ENCODE measurements at places on chromosomes 1 and 21.
A peak's percentile ranks its signal among the peaks of the same experiment; 100 is the strongest.

GRCh38 chr1:8302081-8302956 lies 15.6 kb upstream of the SLC45A1 start:
- DNase-seq = no peak

GRCh38 chr21:38326429-38326828 lies 69.6 kb downstream of the KCNJ15 start:
- DNase-seq = no peak

DNA sequence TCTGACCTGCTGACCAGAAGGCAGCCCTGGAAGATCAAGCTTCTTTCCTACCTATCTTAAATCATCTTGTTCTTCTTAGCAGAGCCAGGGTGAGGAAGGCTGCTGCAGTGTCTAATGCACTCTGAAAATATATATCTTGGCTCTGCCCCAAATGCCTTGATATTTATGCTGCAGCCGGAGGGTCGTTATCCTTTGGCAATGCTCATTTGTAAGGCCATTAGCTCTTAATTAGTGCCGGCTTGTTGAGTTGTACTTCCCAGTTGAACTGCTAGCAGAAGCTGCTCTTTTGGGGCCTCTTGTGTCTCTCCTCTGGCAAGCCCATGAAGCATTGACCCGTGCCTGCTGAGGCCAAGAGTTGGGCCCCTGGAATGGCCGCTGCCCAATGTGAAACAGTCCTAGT lies 4.2 kb upstream of the GNL2 start:
- no peak for DNase-seq

- no peak for DNase-seq
Measured at GRCh38 chr1:37461698-37462436, 12.5 kb upstream of the ZC3H12A start.

GRCh38 chr21:35203093-35203977 lies 154.2 kb upstream of the RUNX1 start:
- no peak for DNase-seq

DNA sequence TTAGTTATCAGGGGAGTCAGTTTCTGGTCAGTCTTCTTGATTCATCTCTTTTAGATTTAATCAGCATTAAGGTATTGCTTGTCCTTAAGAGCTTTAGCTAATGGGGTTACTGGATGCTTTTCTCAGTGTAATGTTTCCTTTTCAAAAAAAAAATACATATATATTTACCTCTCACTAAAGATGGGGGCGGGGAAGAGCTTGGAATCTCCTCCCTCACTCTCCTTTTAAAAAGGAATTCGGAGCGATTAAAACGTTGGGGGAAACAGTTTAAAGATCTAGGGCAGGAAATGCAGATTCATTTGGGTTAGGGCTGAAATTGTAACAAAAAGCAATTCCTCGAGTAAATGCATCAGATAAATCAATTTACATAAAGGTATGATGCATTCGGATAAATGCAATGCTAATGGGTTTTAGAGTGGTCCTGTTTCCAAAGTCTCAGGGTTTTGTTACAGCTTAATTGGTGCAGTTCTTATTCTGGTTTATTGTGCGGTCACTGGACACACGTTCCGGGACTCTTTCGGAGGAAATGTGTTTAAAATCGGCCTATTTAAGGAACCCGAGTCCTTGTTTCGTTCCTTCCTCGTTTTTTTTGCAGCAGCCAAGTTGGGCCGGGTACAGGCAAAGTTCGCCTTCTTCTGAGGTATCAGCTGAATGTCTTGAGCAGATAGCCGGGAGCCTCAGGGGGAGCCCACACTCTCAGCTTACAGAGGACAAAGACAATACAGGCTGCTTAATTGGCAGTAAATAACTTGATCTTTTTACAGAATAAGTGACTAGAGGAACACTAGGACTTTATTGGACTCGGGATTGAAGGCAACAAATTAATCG lies 1.6 kb downstream of the LMO4 start:
- no peak for DNase-seq

DNA sequence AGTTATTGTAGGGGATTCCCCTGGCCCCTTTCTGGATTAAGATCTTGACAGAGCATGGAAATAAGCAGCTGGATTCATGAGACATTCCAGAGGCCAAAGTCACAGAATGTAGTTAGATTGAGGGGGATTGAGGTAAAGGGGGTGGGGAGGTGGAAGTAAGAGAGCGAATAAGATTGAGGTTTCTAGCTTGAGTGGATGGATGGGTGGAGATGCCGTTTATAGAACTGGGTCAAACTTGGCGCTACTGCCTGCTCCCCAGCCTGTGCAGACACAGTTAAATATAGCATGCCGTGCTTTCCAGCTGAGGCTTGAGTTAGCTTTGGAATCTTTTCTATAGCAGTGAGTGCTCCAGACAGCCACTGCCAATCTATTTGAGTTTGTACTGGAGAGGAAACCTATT lies 85.7 kb downstream of the DYRK1A start:
- DNase-seq = peak; percentile 84

DNA sequence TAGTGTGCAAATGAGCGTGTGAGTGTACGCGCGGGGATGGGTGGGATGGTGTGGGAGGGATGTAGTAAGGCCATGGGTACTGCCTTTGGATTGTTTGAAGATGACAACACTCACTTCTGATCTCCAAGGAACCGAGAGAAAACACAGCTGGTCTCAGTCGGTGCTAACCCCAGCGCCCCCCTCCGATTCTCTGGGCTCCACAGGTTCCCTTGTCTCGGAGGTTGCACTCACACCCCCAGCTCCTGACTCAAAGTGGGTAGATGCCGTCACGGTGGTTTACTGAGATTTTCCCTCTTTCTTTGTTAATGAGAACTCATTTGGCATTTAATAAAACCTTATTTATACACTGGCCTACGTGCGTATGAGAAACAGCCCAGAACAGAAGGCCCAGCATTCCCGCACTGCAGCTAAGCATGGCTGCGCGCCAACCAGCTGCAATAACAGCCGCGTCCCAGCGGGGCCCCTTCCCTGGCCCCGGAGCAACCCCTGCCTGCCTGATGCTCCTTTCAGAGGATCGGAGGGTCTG lies 25.8 kb downstream of the ABCA4 start:
- DNase-seq = peak; percentile 81

GRCh38 chr1:19272064-19272463 lies 16.5 kb downstream of the AKR7A3 start:
- no peak for DNase-seq

DNA sequence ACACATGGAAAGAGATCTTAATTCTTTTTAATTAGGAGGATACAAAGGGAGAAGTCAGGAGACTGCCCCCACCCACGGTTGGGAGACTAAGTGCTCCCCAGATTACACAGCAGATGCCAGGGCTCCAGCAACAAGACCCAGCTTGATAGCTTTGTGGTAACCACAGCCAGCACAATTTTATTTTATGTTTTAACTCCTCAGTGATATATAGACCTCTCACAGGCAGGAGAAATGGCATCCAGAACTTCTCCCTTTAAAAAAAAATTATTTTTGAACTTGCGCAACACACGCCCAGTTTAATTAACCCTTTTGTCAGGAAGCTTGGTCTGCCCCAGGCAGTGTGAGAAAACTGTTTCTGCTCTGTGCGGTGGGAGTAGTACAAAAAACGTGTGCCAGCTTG lies 62.6 kb upstream of the ACOT11 start:
- no peak for DNase-seq

DNA sequence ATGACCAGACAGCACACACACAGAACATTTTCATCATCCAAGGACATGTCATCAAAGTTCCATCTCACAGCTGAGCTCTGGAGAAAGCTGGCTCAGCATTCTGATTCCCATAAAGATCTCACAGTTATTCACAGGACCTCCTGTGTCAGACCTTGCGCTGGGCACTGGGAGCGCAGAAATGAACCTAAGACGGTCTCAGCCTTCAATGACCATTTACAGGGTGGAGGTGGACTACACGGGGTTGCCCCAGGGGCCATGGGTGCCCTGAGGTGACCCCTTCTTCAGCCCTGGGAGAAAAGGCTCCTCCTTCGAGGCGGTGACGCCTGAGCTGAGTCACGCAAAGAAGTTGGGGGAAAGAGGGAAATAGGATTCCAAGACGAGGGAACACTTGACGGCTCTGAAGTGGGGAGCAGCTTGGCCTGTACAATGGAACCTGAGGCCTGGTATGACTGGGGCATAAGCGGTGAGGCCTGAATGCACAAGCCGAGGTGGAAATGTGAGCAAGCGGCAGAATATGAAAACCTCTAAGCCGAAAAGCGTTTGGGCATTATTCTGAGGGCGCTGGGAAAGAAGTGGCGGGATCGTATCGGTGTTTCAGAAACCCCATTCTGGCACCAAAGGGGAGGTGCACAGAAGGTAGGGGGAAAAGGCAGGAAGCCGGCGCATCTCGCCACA lies 797 bp downstream of the CC2D1B start:
- DNase-seq = no peak

GRCh38 chr21:43696214-43696613 lies 22.7 kb upstream of the PDXK start:
- no peak for DNase-seq

DNA sequence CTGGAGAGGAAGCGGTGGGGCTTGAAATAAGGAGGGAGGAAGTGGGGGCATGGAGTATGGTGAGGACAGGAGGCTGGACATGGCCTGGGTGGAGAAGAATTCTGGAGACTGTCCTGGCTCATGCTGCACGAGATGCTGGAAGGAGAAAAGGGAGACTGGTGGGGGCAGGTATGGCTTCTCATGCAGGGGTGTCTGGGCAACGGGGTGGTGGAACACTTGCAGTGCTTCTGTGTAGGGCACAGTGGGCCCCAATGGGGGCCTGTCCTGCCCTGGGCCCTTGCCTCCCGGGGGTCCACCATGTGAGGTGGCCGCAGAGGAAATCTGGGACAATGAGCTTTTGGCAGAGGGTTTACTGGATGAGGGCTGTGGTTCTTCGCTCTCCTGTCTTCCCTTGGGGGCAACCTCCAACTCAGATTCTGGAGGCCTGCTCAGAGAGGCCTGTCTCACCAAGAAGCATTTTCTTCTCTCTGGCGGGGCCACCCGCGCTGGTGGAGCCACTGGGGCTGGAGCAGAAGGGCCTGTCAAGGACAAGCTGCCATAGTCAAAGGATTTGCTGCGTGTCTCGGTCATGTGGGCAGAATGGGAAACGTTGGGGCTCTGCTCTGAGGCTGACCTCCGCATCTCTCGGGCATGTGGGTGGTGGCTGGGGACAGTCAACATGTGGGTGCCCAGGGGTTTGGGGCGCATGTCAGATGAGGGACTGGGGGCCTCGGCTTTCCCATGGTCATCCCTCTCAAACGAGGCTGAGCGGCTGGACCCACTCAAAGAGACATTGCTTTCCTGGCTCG lies 96.9 kb upstream of the EDN2 start:
- no peak for DNase-seq

DNA sequence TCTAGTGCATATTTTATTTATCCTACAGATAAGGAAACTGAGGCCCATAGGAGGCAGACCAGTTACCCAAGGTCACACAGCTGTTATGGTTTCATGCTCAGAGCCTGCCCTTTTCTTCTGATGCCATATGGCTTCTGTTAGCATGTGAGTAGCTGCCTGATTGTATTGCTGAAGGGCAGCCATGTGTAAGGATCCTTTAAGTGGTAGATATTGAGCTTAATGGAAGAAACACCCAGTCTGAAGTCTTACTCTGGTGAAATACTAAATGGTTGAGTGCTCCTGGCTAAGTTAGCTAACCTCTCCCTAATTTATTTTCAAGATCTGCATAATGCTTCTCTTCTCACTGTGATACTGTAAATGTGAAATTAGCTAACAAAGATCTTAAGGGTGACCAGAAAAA lies 30.9 kb downstream of the ADAMTS5 start:
- DNase-seq = no peak

DNA sequence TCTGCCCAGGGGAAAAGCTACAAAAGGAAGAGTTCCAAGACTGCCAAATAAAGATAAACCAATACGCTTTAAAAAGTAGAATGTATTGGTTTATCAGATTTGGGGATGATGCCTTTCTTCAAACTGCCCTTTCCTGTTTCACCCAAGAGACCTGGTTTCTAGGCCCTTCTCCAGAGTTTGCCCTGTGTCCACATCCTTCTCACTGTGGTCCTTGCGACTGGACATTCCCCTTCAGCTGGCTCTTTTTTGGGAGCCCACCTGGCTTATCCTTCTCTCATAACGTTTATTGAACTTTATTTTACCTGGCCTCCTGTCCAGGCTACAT lies 490 bp upstream of the CZIB start:
- DNase-seq = no peak

DNA sequence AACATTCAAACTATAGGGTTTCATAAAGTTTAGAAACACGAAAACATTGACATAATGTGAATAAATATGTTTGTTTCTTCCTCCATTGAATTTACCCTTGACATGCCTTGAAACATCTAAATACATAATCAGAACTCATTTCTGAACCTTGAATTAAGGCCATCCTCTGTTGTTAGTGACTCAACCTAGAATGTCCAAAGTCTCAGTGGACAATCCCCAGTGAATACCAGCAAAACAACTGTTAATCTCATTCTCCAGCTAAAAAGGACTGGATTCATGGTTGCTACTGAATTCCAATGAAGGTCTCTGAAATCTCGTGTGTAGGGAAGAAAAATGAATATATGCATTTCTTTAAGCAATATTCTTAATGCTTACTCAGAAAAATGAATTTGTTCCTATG lies at the start of gene OR2L2:
OR2L2 (plus strand) TSS at position 301 of the 400 bp plus-strand sequence. CDS start 8,198 bp downstream, outside the sequence.
- no peak for DNase-seq

DNA sequence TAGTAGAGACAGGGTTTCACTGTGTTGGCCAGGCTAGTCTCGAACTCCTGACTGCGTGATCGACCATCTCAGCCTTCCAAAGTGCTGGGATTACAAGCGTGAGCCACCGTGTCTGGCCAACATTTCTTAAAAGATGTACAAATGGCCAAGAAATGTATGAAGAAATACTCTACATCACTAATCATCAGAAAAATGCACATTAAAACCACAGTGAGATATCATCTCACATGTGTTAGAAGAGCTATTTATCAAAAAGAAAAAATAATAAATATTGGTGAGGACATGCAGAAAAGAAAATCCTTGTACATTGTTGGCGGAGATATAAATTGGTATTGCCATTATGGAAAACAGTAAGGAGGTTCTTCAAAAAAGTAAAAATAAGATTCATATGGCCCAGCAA lies 33.6 kb upstream of the TNFSF18 start:
- no peak for DNase-seq

DNA sequence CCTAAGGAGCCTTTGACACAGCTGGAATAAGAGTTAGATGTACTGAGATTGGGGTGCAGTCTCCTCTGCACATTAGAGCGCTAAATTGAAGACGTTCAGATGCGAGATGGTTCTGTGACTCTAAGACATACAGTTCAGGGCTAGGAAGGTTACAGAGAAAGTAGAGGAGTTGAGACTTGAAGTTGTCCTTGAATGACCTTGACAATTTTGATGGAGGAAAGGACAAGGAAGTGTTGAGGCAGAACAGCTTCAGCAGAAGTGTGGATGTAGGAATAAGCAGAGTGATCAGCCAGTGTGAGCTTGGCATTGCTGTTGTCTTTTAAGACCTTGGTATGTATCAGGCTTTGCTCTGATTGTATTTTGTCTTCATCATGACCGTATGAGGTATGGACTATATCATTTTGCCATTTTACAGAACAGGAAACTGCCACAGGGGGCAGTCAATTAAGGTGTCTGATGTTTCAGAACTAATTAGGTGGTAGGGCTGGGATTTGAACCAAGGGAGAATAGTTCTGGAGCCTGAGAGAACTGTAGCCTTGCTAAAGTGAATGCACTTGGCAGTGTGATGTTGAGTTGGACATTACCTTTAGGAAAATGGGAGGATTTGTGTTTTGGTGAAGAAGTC lies 9.2 kb downstream of the TTF2 start:
- DNase-seq = no peak

DNA sequence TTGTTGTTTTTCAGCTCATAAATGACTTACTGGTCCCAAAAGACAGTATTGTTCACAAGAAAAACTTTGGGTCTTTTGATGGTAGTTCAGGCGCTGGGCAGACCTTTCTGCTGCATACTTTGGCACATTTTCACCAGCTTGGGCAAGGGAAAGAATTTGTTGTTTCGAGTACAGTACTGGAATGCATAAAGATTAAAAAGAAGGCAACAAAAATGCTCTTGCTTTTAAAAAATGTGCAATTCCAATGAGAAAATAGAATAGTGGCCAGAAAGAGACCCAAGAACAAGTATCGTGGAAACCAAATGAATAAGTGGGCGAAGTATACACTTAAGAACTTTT lies 56.0 kb downstream of the CLIC6 start:
- no peak for DNase-seq

All from AG04450 (cell line).